ENCODE measurements at places on chromosomes 13 and 19.

DNA sequence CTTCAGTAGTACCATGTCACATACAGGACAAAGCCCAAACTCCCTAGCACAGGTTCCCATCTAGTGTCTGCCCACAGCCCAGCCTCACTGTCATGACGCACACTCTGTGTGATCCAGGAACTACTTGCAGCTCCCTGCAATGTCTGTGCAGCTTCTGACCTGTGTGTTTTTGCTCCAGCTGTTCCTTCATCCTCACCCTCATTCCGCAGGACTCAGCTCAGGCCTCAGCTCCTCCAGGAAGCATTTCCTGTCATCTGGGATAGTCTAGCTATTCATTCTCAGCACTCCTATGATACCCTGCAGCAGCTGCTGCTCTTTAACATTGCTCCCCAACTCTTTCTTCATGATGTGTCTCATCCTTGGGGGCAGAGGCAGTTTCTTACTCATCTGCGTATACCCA lies 56.1 kb downstream of the ENOX1 start:
- no peak for DNase-seq

- DNase-seq: no peak
These were observed 13.8 kb downstream of the METTL21C start for GRCh38 chr13:102680842-102681740.

DNA sequence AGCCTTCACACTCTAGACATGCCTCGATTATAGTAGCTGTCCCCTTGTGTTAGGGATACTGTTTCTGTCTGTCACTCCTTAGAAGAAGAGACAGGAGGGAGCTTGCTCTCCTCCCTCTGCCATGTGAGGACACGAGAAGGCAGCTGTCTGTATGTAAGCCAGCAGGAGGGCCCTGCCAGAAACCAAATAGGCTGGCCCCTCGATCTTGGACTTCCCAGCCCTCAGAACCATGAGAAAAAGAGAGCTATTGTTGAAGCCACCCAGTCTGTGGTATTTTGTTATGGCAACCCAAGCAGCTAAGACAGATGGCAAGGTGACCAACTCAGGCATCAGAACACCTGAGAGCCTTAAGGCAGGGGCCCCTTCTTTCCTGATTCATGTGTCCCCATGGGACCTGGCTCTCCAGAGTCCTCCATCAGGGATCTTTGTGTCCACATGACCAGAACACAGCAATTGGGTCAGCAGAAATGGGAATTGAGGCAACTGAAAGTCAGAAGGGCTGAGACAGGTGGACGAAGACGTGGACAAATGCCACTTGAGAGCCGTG lies 65.6 kb upstream of the NPAS1 start:
- DNase-seq: no peak

- DNase-seq: no peak
These were observed at the start of gene ZNF418 for GRCh38 chr19:57934820-57935665. TSS of gene ZNF418 (minus strand) at chr19:57935402. CDS start at chr19:57933822, 1,580 bp downstream.

DNA sequence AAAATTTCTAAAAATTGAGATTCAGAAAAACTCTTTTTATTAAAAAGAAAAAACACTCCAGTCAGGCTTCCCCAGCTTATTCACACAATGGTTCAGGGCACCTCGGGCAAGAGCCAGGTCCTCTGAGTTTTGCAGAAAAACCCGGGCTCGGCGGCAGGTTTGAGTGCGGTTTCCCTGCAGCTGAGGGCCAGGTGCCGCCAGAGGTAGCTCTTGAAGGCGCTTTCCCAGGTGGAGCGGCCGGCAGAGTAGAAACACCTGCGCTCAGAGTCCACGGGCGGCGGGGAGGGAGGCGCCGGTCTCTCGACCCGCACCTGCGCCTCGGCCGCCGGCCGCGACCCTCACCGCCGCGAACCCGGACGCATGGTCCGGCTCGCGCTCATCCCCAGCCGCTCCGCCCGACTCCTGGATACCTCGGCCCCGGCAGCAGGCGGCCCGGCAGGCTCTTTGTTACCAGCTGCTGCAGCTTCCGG lies 444 bp downstream of the PROSER1 start:
- DNase-seq: no peak

- peak; percentile 81 for DNase-seq
These were observed 3.3 kb downstream of the CFD start for GRCh38 chr19:862581-863314.

DNA sequence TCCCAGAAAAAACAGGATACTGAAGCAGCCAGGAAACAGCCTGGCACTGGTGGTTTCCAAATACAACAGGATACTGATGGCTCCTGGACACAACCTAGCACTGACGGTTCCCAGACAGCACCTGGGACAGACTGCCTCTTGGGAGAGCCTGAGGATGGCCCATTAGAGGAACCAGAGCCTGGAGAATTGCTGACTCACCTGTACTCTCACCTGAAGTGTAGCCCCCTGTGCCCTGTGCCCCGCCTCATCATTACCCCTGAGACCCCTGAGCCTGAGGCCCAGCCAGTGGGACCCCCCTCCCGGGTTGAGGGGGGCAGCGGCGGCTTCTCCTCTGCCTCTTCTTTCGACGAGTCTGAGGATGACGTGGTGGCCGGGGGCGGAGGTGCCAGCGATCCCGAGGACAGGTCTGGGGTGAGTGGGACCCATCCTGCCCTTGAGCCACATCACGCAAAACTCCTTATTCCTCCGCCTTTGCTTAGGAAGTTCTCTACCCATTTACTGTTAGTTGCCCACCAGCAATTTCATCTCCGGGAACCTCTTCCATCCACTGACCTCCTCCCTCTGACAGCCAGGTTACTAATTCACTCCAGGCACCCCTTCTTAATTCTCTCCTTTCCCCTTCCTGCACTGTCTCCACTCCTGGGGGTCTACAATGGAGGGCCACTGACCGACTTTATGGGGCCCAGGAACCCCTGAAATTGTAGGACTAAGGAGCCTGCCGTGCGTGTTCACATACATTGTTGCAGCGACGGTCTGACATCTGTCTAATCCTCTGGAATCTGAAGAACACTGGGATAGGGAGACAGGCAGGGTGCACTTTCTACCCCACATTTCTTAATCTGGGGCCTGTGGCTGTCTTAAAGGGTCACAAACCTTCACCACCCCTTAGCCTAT lies 1.2 kb downstream of the ITPKC start:
- no peak for DNase-seq

DNA sequence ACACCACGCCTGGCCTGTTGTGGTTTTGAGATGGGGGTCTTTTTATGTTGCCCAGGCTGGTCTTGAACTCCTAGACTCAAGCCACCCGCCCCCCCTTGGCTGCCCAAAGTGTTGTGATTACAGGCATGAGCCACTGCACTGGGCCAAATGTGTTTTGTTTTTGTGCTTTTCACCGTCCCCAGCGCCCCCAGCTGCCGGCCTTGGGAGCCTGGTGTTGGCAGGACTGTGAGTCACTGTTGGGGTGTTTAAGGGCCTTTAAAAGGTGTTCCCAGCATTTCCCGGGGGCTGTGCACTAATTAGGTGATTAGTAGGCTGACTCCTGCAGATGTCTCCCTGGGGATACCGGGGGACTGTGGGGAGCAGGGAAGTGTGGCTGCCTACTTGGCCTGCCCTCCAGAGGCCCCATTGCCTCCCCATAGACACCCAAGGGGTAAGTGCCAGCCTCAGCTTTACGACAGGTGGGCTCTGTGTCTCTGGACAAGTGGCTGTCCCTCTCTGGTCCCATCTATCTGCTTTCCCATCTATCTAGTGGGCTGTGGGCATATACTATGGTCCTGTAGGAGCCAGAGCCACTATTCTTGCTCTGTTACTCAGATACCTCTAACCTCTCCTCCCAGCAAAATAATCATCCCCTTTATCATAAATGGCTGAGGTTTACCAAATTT lies 11.8 kb upstream of the TLE5 start:
- DNase-seq: no peak

DNA sequence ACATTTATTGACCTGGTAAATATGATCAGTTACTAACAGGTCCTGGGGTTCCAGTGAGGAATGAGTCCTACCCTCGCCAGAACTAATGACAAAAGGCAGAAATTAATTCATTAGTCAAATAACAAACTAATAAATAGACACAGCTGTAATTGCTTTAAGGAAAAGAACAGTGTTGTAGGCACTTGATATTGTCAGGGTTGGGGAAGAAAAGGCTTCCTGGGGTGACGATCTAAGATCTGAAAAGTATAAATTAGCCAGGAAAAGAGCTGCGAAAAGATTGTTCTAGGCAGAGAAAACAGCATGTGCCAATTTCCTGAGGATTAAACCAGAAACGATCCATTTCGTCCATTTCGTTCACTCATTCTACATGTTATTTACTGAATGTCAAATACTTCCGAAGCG lies 670 bp upstream of the CHAF1A start:
- DNase-seq: no peak

DNA sequence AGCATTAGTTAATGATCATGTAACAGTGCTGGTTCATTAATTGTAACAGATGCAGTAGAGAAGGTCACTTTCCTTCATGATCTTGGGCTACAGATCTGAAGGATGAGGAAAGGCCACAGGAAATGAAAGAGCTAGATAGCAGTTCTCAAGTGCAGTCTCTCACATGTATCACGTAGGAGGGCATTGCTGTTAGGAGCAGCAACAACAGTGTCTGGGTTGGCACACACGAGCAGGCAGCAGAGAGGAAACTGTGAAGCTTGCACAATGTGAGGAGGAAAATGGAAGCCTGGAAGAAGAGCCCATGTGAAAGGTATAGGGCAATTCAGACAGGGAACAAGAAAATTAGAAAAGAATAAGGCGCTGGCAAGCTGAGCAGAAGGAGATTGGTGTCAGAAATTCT lies 1741.5 kb downstream of the PCDH9 start:
- no peak for DNase-seq

GRCh38 chr13:81211713-81212112 lies 870.8 kb upstream of the SPRY2 start:
- no peak for DNase-seq

- no peak for DNase-seq
These were observed 75.9 kb downstream of the ATP11A start for GRCh38 chr13:112765731-112766130.

DNA sequence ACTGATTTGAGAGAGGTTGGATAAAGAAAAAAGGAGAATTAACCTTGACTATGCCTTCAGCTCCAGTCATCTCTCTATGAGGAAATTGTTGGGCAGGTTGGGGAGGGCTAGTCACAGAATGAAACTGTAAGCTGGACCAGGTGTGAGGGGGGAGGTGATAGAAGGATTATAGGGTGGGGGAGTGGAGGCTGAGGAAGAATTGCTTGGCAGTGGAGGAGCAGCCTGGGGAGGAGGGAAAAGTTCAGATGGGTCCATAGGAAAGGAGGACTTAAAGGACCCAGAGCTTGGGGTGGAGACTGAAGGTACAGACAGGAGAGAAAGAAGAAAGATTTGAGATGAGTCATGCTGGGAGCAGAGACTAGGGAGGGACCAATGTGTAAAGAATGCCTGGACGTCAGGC lies 8.2 kb upstream of the ZNF431 start:
- DNase-seq: no peak

Data from effector memory CD8-positive, alpha-beta T cell (primary cell).